ENCODE measurements at places on chromosomes 4 and X.

DNA sequence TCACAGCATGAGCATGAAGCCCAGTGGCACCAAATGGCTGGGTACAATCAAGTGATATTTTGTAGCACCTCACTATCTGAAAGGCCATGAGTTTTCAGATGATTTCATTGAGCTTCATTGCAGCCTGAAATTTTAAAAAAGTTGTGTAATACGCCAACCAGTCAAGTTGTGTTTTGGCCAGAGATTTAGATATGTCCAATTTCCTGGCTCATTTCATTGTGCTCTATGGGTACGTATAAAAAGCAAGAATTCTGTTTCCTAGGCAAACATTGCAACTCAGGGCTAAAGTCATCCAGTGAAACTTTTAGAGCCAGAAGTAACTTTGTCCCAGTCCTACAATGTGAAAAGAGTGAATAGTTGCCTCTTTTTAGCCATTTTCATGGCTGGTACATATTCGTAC lies 212.5 kb downstream of the GC start:
- no peak for DNase-seq

- no peak for DNase-seq
Observed at GRCh38 chr4:26076000-26076587, 162.1 kb downstream of the SMIM20 start.

- no peak for DNase-seq
Observed at GRCh38 chr4:8515316-8516060, 64.7 kb upstream of the GPR78 start.

- no peak for DNase-seq
Observed at GRCh38 chr4:169210504-169211118, 60.1 kb downstream of the SH3RF1 start.

GRCh38 chrX:114065577-114066223 lies 518.2 kb upstream of the HTR2C start:
- no peak for DNase-seq

GRCh38 chr4:13953083-13953482 lies 325.6 kb upstream of the BOD1L1 start:
- no peak for DNase-seq

DNA sequence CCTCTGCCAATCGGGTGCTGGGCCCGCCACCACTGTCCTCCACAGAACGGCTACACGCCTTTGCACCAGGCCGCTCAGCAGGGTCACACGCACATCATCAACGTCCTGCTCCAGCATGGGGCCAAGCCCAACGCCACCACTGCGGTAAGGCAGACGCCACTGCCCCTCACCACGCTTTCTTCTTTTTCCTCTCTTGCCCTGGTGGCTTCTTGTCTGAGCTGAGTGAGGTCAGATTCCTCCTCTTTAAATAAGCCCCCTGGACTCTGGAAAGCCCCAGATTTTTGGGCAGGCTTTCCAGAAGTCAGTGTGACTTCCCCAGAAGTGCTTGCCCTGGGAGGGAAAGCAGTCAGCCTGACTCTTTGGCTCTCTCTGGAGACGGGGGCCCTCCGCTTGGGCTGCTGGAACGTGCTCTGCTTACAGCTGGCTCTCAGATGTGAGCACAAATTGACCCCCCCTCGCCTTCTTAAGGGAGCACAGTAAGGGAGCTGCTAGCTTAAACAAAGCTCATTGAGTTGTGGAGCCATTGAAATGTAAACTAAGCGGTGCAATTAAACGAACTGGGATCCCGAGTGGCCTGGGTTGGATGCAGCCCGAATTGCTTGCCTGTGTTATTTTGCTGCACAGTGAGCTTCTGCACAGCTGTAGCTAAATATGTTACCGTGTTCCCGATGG lies 243.1 kb downstream of the ANK2 start:
- peak; percentile 57 for DNase-seq

- DNase-seq, result no peak
Observed at GRCh38 chr4:185096032-185096653, 46.9 kb upstream of the SLC25A4 start.

- DNase-seq, result peak; percentile 4
Observed at GRCh38 chr4:113556382-113557134, 205.0 kb downstream of the CAMK2D start.

- no peak for DNase-seq
Observed at GRCh38 chrX:47458528-47458927, 24.5 kb downstream of the ZNF41 start.

- no peak for DNase-seq
Observed at GRCh38 chr4:4733663-4734062, 125.8 kb upstream of the MSX1 start.

DNA sequence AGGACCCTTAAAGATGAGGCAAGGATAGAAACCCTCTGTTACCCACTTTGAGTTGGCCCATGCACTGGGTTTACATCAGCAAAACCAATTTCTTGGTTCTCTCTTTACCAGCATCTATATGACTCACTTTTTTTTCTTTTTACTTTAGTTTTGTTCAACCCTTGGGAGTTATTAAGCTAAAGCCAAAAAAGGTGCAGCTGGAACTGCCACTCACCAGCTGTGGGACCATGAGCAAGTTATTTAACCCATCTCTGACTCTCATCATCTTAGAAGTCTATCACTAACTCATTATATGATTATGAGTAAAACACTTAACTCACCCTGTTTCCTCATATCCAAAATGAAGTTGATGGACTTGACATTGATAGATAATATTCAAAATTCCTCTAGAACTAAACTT lies 53.4 kb downstream of the GABRB1 start:
- DNase-seq, result no peak

GRCh38 chrX:43269201-43269600 lies 386.9 kb upstream of the MAOA start:
- DNase-seq, result no peak

DNA sequence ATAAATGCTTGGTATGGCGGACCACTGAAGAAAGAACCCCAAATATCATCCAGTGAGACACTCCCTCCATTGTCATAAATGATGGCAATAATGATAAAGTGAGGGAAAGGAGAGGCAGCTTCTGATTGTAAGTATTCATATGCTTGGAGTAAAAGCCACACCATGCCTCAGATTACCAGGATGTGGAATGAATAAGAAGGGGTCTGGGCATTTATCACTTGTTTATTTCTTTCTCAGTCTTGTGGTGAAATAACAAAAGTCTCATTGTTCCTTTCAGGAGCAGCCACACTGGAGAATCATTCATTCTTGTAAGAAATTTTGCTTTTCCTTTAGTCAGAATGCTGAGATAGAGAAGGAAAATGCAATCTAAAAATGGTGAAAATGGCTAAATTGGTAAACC lies 21.7 kb downstream of the F8 start:
- no peak for DNase-seq

DNA sequence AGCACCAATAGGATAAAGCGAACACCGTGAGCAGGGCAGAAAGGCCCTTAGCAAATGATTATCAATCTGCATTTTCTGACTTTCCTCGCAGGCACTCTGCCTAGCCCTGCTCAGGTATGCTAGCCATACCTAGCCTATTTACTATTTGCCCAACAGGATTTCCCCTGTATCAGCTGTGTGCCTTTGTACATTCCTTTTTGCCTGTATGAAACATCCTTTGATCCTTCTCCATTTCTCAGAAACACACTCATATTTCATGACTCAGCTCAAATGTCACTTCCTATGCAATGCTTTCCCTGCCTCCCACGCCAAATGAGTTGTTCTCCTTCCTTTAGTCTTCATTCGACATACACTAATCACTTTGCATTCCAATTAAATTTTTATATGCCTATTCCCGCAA lies 37.2 kb downstream of the PCDH7 start:
- DNase-seq, result no peak
